ENCODE measurements at places on chromosomes 5 and 9. TPM values are rescaled to one million over a fixed set of nuclear protein-coding genes. Genes with fewer than 3 reads are reported as not detected.

DNA sequence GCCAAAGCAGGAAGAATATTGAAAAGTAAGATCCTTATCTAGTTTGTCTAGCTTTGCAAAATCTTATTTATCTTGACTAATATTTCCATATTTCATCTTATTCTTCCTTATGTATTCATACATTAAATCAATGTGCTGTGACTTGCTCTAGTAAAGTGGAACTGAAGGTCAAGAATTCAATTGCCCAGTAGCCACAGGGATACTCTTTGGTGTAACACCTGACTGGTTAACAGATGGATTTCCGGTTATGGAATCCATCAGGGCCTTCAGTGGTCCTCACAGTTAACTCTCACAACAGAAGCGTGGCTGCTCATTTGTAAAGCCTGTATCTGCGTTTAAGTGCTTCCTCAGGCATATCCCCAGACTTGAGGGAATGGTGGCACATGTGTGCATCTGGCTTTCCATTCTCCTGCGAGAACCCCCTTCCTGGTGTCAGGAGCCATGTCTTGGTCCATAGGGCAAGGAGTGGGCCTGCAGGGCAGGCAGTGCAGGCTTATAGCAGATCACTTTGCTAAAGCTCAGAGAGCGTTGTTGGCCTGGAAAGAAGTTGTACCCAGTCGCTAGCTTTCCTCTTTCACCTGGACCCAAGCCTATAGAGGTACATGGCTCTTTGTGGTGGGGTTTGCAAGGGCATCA lies 99.2 kb downstream of the HSPA4 start:
- no peak for DNase-seq

GRCh38 chr5:71651579-71651978 lies 64.4 kb downstream of the MCCC2 start:
- DNase-seq, result no peak

GRCh38 chr5:167896814-167897213 lies 394.6 kb upstream of the WWC1 start:
- DNase-seq, result no peak

- DNase-seq, result no peak
Measured at GRCh38 chr5:133906303-133906702, 62.1 kb downstream of the C5orf15 start.

DNA sequence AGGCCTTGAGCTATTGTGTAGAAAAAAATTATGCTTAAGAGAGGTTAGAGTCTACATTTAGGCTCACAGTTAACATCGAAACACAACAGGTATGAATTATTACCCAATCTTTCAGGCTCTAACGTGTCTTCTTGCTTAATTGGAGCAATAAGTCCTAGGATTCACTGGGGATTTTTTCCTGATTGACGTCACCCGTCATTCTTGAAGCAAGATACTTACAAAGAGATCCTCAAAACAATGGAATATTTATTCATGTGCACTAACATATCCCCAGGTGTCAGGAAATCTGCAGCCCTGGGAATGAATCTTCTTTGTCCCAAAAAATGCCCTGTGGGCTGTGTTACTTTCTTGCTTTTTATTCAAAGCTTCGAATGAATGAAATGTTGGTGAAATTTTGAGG lies 413.5 kb downstream of the NFIB start:
- no peak for DNase-seq

GRCh38 chr9:96004379-96004778 lies 128.9 kb downstream of the ERCC6L2 start:
- DNase-seq, result no peak

DNA sequence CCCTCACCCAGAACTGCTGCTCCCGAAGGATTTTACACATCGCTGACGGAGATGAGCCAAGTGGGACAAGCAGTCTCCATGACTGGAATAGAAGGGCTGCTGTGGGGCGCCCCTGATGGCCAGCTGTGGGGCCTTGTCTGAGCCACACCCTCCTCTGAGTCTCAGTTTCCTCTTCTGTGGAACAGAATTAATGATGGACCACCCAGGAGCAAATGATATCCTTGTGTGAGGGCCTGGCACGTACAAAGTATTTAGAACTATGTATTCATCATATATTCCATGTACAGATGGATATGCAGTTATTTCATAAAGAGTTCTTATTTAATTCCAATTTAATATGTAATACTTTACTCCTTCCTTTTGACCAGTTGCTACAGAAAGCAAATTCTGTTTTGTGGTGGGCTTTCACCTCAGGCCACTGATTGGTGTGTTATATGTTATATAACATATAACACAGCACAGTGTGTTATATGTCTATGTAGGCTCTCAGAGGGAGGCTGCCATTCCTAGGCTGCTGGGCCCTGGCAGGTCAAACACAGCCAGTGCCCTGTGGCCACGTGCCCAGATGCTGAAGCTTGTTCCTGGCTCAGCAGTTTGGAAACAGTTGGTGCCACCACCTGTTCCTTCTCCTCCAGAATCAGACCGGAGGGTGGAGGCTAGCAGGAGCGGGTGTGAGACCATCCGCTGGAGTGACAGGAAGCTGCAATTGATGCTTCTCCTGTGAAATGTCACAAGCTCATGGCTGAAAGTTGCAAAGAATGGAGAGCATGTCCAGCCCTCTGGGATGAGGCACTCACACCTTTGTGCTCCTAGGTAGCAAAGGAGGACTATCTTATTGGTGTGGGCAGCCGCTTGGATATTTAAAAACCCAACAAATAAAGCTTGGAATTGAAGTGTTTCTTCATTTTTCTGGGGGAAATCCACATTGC lies 4.4 kb upstream of the FGD3 start:
- no peak for DNase-seq

DNA sequence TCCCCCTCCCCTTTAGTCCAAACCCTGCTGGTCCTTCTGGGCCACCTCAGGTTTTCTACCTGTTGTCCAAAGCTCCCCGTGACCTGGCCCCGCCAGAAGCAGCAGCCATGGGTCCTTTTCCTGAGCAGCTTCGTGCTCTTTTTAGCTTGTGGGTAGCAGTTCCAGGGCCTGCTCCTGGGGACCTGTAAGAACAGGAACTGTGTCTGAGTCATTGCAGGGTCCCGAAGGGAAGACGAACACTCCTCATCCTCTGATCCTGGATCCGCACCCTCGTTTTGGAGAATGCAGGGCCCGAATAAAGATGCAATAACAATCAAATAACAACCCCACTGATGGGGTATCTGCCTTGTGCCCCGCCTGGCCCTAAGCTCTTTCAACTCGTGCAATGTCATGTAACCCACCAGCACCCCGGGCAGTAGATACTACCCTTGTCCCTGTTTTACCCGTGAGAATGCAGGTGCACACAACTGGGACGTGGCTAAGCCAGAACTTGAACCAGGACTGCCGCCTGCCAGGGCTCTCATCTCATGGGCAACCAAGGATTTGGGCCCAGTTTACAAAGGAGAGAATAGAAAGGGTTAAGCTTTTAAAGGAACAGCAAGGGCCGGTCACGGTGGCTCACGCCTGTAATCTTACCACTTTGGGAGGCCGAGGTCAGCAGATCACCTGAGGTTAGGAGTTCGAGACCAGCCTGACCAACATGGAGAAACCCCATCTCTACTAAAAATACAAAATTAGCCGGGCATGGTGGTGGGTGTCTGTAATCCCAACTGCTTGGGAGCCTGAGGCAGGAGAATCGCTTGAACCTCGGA lies 33.2 kb downstream of the NEK6 start:
- no peak for DNase-seq

GRCh38 chr5:59768152-59769040 lies 125.1 kb downstream of the PDE4D start:
- DNase-seq, result no peak

DNA sequence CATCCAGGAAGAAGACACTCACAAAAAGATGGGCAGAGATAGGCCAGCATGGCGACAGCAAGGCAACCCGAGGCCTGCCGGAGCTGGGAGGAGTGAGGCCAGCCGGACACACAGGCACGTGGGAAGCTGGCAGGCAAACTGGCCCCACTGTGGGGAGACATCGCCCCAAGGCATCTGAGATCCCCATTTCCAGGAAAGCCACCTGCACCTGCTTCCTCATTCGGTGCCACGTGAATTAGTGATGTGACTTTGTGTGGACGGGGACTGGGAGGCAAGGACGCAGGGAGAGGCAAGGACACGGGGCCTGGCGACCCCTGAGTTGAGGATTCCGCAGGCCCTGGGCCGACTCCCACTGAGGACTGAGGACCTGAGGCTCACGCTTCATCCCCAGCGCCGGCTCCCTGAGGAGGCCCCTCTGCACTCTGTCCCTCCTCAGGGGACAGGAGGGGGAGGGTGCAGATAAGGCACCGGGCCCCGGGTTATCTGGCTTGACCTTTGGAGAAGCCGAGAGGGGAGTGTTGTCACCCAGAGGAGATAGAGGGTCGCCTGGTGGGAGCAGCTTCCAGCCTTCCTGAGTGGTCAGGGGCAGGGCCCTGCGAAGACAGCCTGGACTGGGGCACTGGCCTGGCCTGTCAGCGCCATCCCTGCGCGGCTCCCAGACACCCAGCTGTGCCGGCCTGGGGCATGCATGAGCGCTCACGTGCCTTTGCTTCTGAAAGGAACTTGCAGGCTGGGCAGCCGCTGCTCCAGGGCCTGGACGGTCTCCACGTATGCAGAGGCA lies 39.7 kb downstream of the NDUFS6 start:
- DNase-seq, result no peak

DNA sequence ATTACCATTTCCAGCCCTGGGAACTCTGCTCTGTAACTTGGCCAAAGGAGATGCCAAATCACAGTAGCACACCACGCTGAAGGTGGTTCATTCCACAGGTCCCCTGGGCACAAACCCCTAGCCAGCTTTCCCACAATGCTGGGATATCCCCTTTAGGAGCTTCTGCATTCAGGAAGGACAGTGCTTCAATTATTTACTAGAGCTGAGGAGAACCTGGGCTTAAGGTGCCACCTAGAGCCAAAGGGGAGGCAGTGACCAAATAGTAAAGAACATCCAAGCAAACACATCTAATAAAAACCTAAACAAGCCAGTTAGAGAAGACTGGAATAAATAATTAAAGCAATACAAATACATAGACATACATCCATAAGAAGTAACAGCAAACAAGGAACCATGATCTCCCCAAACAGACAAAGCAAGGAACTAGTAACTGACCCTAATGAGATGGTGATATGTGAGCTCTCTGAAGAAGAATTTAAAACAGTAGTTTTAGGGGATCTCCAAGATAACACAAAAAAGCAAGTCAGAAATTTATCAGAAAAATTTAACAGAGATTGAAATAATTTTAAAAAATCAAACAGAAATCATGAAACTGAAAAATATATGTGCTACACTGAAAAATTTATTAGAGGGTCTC lies 14.6 kb downstream of the KIF4B start:
- DNase-seq, result no peak

- DNase-seq, result no peak
Measured at GRCh38 chr5:103441523-103441922, 121.1 kb downstream of the NUDT12 start.

DNA sequence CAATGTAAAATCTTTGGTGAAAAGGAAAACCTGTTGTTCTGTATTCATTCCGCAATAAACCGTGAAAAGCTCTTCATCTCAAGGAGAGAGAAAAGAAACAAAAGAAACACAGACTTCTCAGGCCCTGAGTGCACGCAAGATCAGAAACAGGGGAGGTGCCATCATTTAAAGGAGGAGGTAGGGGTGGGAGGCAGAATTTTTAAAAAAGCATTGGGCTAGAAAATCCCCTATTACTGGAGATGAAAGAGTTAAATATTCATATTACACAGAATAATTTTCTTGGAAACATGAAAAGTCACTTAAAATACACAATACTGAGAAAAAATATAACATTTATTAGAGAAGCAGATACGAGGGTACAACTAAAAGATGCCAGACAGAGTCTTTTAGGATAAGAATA lies 56.3 kb downstream of the USP20 start:
- no peak for DNase-seq

- DNase-seq, result no peak
Measured at GRCh38 chr5:32942225-32942989, 231.3 kb downstream of the NPR3 start.

DNA sequence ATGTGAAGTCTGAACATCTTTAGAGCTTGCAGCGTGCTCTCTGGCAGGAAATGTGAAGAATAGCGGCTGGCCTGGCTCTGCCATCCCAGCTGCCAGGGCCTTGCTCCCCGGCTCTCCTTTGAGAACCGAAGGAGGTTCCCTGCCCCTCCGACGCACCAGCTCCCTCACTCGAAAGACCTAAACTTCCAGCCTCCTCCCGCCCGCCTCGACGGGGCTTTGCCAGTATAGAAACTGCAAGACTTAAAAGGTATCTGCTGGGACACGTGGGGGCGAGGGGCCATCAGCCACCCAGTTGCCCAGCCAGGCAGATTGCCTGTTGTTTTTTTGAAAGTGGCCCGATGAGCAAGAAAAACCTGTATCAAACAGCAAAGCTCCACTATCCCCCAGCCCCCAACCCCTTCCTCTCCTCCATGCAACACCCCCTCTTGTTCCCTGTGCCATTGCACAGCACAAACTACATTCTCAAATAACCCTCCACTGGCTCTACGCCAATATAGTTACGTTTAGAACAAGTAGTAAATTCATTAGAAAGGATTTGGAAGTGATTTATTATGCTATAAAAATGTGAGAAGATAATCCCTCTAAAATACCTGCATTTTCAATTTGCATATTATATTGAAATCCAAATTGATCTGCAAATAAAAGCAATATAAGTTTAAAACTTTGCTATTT lies 331.9 kb downstream of the MED10 start:
- no peak for DNase-seq

DNA sequence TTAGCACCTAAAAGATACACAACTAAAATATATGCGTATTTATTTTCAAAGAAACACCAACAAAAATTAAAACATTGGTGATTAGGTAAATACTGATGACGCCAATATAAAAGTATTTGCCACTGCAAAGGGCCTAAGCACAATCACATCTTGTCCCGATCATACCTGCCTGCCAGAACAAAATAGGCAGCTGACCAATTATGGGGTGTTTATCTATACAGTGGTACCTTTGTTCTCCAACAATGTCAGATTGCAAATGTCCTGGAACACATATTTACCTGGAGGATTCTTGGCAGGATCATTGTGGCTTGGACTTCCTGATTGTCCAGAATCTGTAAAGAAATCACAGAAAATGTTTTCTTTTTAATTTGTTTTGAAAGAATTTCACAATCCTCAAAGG lies 134.5 kb downstream of the NFIB start:
- no peak for DNase-seq

GRCh38 chr9:123561046-123561445 lies 205.0 kb downstream of the CRB2 start:
- no peak for DNase-seq

DNA sequence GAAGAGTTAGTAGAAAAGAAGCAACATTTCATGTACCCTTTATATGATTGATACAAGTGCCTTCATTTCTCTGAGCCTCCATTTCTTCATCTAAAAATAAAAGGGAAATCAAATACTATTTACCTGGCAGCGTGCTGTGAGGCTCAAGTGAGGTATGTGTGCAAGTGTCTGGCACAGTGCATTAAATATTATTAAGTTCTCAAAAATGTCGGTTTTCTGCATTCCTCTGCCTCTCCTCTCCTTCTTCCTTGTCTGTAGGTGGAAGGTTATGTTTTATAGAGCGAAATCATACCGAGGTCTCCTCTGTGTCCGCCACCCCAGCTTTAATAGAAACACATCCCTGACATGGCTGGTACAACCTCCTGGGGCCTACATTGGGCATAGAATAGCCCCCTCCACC lies 93.0 kb downstream of the FGF18 start:
- no peak for DNase-seq

The LVRN gene
- total RNA-seq, result 1.6 TPM

The FCN2 gene
- total RNA-seq, result not detected

The BTNL3 gene
- not detected for total RNA-seq

The SOHLH1 gene
- total RNA-seq, result not detected

The TMEM232 gene
- total RNA-seq, result 25.7 TPM

The TICAM2 gene
- 1.2 TPM for total RNA-seq

The OTP gene
- total RNA-seq, result not detected

The PCDHGB2 gene
- 6.1 TPM for total RNA-seq

The COX7C gene
- 244 TPM for total RNA-seq

The PCDHA11 gene
- 29.3 TPM for total RNA-seq
